ENCODE measurements at places on chromosomes 2 and 18.

DNA sequence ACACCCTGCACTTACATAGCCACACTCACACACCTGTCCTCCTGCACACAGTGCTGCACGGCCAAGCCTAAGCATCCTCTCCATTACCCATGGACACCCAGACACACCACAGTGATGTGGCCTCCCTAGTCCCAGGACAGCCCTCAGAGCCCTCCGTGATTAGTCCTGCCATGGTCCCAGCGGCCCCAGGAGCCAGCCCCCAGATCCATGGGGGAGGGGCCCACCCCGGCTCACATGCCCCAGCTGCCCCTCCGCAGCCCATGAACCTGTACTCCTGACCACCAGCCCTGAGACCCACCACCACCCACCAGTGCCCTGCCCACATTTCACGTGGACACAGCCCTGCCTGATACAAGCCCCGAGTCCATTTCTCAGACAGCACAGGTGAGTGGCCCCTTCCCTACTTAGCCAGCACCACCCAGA, 8.1 kb upstream of the DUSP2 start:
- no peak for DNase-seq

DNA sequence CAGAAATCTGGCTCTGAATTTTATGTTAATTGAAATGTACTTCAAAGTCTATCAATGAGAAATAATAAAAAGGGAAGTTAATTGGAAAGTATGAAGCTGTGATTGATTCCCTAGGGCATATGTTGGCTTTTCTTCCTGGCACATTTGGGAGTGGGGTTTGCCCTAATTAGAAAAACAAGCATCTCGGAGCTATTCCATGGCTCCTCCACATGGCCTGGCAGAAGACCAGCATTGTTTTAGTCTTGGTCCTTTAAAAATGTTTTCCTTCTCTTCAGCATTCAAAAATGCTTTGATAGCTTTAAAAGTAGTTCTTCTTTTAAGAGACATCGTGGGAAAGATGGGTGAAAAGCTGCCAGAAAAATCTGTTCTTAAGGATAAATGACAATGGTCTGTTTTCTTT, 445.5 kb upstream of the PKDCC start:
- no peak for DNase-seq

DNA sequence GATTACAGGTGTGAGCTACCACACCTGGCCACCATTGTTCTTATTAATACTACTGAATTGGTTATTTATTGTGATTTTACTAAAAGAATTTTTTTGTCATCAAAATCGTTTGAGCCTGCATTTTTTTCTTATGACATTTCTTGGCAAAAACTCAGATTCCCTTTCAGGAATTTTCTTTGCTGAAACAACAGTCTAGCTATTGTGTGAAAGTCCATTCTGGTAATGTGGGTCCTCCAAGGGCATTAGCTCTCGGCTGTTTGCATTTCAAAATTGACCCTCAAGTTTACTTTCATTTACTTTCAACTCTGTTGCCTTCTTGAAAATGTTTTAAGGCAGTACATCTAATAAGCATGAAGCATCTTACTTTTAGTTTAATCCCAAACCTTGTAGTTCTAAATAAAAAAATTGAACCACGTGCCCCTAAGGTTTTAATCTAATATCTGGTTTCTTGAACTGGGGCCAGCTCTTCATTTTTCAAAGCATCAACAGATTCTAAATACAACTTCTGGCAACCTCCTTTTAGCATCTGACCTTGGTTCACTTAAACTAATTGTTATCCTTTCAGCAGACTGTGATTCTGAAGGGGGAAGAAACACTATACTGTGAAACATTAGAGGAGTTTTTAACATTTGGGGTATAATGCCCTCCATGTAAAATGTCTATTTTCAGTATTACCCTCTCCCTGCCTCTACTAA, 325.2 kb upstream of the RAB12 start:
- no peak for DNase-seq

- DNase-seq: no peak
These were observed 84.5 kb upstream of the MAPRE2 start for GRCh38 chr18:34956663-34957062.

All from GM23338 (cell line).